ENCODE measurements at places on chromosomes 3 and 15. TPM values are rescaled to one million over a fixed set of nuclear protein-coding genes. Genes with fewer than 3 reads are reported as not detected.

Gene GRAMD1C
- total RNA-seq: 1.3 TPM

Gene KBTBD13
- 1.6 TPM for total RNA-seq

Gene ROBO2
- 7.2 TPM for total RNA-seq

DNA sequence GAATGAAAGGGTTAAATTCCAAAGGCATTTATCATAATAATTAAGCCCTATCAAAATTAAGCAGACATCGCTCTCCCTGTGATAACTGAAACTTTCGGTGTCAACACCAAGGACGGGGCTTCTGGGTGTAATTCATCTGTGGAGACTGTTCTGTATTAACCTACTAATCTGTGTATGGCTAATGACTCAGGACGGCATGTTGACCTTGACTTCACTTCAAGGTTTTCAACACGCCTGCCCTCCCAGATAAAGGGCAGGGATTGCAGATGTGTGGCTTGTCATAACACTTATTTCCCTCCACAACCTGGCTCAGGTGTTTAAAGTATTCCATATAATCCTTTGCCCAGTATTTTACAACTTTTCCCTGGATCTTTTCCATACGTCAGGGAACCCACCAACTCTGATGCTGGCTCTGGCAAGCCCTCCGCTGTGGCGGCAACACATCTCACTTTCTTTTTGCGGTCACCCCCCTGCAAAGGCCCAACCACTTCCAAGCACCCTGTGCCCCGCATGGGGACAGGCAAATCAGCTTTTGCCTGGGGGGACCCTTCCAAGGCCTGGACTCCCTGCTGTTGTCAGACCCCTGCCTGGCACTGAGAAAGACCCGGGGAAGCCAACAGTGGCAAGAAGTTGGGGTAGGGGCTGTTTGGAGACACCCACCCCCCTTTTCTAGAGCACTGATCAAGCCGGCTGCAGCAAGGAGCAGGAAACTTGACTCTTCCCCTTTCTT, 93.2 kb upstream of the MEF2A start:
- no peak for DNase-seq

- DNase-seq: no peak
Observed at GRCh38 chr15:29711531-29711930, 110.7 kb downstream of the TJP1 start.

GRCh38 chr3:47515100-47515499, 1.6 kb upstream of the ELP6 start:
- DNase-seq: no peak

GRCh38 chr3:151403246-151403645, 18.7 kb upstream of the P2RY12 start:
- DNase-seq: no peak

GRCh38 chr3:155991212-155991611, 120.8 kb downstream of the GMPS start:
- DNase-seq: peak; percentile 96

All from muscle of leg (tissue), 16 donors.